ENCODE measurements at places on chromosomes 4 and X.

DNA sequence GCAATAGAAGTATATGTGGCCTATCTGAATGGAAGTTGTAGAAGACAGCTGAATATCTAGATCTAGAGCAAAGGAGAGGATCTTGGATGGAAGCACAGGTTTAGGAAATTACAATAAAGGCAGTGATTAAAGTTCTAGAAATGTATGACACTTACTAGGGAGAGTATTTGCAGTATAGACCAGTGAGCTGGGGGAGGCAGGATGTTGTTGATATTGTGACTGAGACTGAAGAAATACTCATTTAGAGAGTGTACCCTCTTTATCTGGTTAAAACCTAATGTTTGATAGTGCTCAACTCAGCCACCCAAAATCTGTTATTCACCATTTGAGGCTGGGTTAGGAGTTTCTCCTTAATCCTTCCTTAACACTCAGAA is 439.5 kb downstream of the GRXCR1 start:
- DNase-seq, result no peak

- DNase-seq, result no peak
These were observed 594.2 kb downstream of the STPG2 start for GRCh38 chr4:97548943-97549583.

GRCh38 chr4:6779667-6780565 is 2.6 kb upstream of the KIAA0232 start:
- DNase-seq, result no peak

DNA sequence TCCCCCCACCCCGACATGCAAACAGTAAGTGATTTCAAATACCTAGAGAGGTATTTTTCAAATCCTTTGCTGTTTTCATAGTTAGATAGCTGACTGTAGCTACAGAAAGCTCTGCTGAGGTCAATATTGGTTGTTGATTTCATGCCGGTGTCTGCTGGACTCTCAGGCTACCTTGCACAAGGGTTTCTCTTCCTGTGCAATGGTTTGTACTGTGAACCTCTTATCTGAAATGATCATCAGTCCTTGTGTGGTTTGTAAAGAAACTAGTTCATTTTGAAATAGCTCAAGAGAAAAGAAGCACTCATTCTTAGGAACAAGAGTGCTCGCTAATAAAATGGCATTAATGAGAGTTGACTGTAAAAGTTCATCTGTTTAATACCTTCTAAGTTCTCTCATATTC is 2.1 kb downstream of the MTM1 start:
- no peak for DNase-seq

DNA sequence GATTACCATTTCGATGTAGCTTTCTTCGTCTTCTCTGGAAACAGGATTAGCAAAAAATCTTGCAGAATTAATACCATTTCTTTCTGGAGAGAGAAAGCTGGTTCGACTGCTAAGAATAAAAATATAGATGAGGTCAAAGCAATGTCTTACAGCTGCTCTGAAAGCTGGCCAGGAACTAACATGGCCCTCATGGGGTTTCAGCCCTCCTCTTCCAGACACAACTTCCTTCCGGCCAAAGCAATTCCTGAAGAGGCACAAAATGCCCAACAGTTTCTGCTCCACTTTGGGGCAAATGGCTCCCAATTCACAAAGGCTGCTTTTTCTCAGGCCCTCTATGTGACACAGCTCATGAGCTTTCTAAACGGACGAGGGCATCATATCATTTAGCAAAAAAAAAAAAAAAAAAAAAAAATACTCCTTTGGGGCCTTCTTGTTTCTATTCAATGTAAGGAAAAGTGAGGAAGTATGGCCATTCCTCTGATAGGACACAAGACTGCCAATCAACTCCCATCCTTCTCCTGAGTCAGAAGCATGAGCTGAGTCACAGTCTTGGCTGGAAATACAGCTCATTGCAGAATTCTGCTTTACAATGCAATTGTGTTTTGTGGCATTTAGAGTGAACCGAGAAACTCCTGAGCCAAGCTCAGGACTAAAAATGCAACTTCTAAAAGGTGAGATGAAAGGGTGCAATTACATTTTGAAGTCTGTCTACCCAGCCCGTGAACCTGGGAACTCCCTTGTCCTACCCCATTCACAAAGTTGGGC is 42.7 kb upstream of the CTAG2 start:
- no peak for DNase-seq

All from GDM1 (cell line).